Smooth muscle cell of the umbilical artery (primary cell): ENCODE measurements at places on chromosomes 3 and 15. TPM values are rescaled to one million over a fixed set of nuclear protein-coding genes. Genes with fewer than 3 reads are reported as not detected.

Gene SLC35G2
- 4.5 and 9.0 TPM in 2 replicates for total RNA-seq

Gene TGM5
- not detected in 2 replicates for total RNA-seq

Gene WDR5B
- total RNA-seq = 5.9 and 6.5 TPM in 2 replicates

Gene LRRC2
- total RNA-seq = under 0.01 and 0.23 TPM in 2 replicates

Gene TOP2B
- total RNA-seq = 78.1 and 133 TPM in 2 replicates

Gene RPUSD2
- total RNA-seq = 11.3 and 11.9 TPM in 2 replicates

Gene GPR62
- 0.05 TPM in 1 of 2 replicates, not detected in the other for total RNA-seq

Gene VIPR1
- total RNA-seq = not detected in 2 replicates

Gene STRA6
- 30.3 and 47.2 TPM in 2 replicates for total RNA-seq

Gene INAFM2
- 23.4 and 24.6 TPM in 2 replicates for total RNA-seq

Gene NPAP1
- total RNA-seq = not detected in 2 replicates

Gene GNAT1
- not detected in 2 replicates for total RNA-seq

Gene CHRD
- 0.55 and 0.59 TPM in 2 replicates for total RNA-seq

Gene GOLGA6D
- total RNA-seq = 0.05 TPM in 1 of 2 replicates, not detected in the other

Gene WNT5A
- 24.3 and 77.3 TPM in 2 replicates for total RNA-seq

Gene KLHL25
- total RNA-seq = 6.2 and 8.9 TPM in 2 replicates

Gene AMIGO3
- 0.30 TPM in 1 of 2 replicates, not detected in the other for total RNA-seq

Gene GCNT3
- total RNA-seq = under 0.01 and 0.09 TPM in 2 replicates

Gene WDR93
- under 0.01 TPM in 1 of 2 replicates, not detected in the other for total RNA-seq

Gene DAPK2
- 0.51 TPM in 1 of 2 replicates, not detected in the other for total RNA-seq

Gene CBLB
- 34.1 and 69.9 TPM in 2 replicates for total RNA-seq

Gene ST8SIA2
- total RNA-seq = not detected in 2 replicates

Gene KLHL40
- total RNA-seq = not detected in 2 replicates

Gene SEMA5B
- not detected in 2 replicates for total RNA-seq

Gene C2CD4A
- not detected in 2 replicates for total RNA-seq

Gene SCN11A
- not detected in 2 replicates for total RNA-seq

Gene PPCDC
- 6.2 and 7.4 TPM in 2 replicates for total RNA-seq

Gene TRAIP
- total RNA-seq = 1.5 and 2.4 TPM in 2 replicates

Gene ARPP21
- total RNA-seq = not detected in 2 replicates

Gene EBLN2
- 6.3 and 8.9 TPM in 2 replicates for total RNA-seq

Gene COL7A1
- 52.0 and 55.2 TPM in 2 replicates for total RNA-seq

Gene SCG3
- total RNA-seq = not detected in 2 replicates

Gene IL20RB
- total RNA-seq = 0.59 and 1.9 TPM in 2 replicates

Gene BFSP2
- total RNA-seq = not detected in 2 replicates

Gene CEMIP
- total RNA-seq = 3.9 and 4.8 TPM in 2 replicates

Gene OR5K1
- not detected in 2 replicates for total RNA-seq

Gene GXYLT2
- 30.8 and 74.2 TPM in 2 replicates for total RNA-seq

Gene SOX14
- total RNA-seq = not detected in 2 replicates

Gene SH2D7
- total RNA-seq = not detected in 2 replicates

Gene LEKR1
- 0.14 and 0.59 TPM in 2 replicates for total RNA-seq

Gene CHDH
- total RNA-seq = not detected in 2 replicates

Gene FSD2
- total RNA-seq = not detected in 2 replicates

Gene LOXL1
- 143 and 206 TPM in 2 replicates for total RNA-seq

Gene TM4SF18
- total RNA-seq = under 0.01 and 0.46 TPM in 2 replicates

Gene CCDC54
- not detected in 2 replicates for total RNA-seq

Gene FBXL22
- total RNA-seq = 0.59 and 0.69 TPM in 2 replicates

Gene OR4F6
- total RNA-seq = not detected in 2 replicates

Gene ATP13A3
- total RNA-seq = 813 and 968 TPM in 2 replicates

Gene SLC22A14
- total RNA-seq = 0.59 and 1.2 TPM in 2 replicates

Gene CHST13
- total RNA-seq = not detected in 2 replicates

Gene CLEC3B
- total RNA-seq = not detected in 2 replicates
